Hepatocyte (in vitro differentiated cells): ENCODE measurements at places on chromosomes 3 and 15.

DNA sequence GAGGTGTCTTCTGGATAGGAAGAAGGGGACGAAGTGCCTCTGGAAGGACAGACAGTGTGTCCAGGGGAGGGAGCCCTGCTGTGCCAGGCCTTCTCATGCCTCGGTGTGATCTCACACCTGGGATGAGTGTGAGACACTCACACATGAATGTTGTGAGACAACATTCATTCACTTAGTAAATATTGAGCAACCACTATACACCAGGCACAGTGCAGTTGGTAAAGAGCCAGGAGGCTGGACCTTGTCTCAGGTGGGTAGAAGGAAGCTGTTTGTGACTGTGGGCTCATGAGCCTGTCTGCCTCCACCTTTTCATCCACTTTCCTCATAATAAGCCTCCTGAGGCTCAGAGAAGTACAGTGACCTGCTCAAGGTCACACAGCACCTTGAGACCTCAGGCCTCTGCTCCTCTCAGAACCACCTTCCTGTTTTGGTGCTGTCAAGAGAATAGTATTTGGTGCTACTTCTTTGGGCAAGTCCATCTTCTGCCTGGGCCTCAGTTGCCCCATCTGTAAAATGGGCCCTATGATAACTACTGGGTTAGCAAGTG lies 20.9 kb downstream of the SLC6A6 start:
- DNase-seq = peak; percentile 67

- DNase-seq = no peak
These were observed 5.9 kb upstream of the ABHD10 start for GRCh38 chr3:111972891-111973290.

- no peak for DNase-seq
These were observed 67.4 kb upstream of the TLE3 start for GRCh38 chr15:70164910-70165715.

- no peak for DNase-seq
These were observed 227.5 kb downstream of the NEK10 start for GRCh38 chr3:27141668-27142067.

GRCh38 chr3:38566215-38566528 lies 70.0 kb downstream of the EXOG start:
- no peak for DNase-seq

DNA sequence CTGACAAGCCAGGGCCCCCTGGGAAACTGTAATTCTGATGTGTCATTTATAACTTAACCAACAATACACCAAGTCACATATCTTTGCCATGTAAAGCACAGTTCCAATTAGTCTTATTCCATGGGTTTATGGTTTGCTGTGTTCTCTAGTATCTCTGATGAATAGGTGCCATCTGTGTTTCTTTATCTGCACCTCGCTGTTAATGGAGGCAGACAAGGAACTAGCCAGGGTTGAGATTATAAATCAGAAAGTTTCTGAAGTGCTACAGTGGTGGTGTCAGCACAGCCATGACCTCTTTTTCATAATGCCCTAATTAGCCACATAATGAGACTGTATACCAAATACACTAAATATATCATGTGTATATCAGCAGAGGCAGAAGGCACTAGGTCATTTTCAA lies 866.4 kb downstream of the PLOD2 start:
- no peak for DNase-seq

DNA sequence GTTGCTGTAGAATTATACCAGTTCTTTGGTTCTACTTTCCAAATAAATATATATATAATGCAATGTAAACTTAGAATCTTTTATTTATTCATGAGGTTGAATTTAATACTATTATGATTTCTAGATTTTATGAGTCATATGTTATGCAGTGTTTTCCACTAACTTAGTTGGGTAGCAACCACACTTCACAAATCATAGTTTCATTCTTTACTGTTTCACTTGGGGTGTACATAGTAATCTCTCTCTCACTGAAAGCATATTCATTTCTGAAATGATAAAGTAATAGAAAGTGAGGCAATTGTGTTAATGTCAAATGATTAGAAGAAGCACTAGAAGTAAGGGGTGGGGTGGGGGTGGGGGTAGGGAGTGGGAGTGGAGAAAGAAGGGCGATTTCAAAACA lies 52.6 kb downstream of the IQCH start:
- no peak for DNase-seq
